Mesothelial cell of epicardium (in vitro differentiated cells): ENCODE measurements at places on chromosomes 6 and 20. TPM values are rescaled to one million over a fixed set of nuclear protein-coding genes. Genes with fewer than 3 reads are reported as not detected.

ATP9A gene
- total RNA-seq, result 77.1 to 80.0 TPM (median 79.1 TPM) in 3 replicates

ARFGEF3 gene
- total RNA-seq, result 6.1 to 6.3 TPM (median 6.1 TPM) in 3 replicates

SLX4IP gene
- total RNA-seq, result 10.3 to 11.2 TPM (median 10.4 TPM) in 3 replicates

PCMTD2 gene
- 111 to 120 TPM (median 116 TPM) in 3 replicates for total RNA-seq

ZBTB12 gene
- total RNA-seq, result 35.3 to 37.1 TPM (median 35.9 TPM) in 3 replicates

MATN4 gene
- total RNA-seq, result 0.11 TPM in 1 of 3 replicates, not detected in the others

PPP1R3G gene
- total RNA-seq, result 1.1 to 1.3 TPM (median 1.2 TPM) in 3 replicates

CAGE1 gene
- 0.09 to 0.18 TPM (median 0.09 TPM) in 3 replicates for total RNA-seq

BPIFB2 gene
- not detected in 3 replicates for total RNA-seq

KCNK15 gene
- total RNA-seq, result 0.16 to 0.27 TPM (median 0.20 TPM) in 3 replicates

KCNQ5 gene
- total RNA-seq, result 4.8 to 5.4 TPM (median 5.2 TPM) in 3 replicates

HSF2 gene
- total RNA-seq, result 27.8 to 30.7 TPM (median 28.3 TPM) in 3 replicates

PDE7B gene
- total RNA-seq, result 15.9 to 18.2 TPM (median 16.5 TPM) in 3 replicates

ZNF391 gene
- total RNA-seq, result 10.3 to 11.1 TPM (median 10.8 TPM) in 3 replicates

ZNF831 gene
- total RNA-seq, result 0.02 to 0.05 TPM (median 0.02 TPM) in 3 replicates

BMP6 gene
- total RNA-seq, result 3.5 to 4.2 TPM (median 3.6 TPM) in 3 replicates

RAMACL gene
- 0.69 to 1.00 TPM (median 0.79 TPM) in 3 replicates for total RNA-seq

BPIFB4 gene
- not detected in 3 replicates for total RNA-seq

MCHR2 gene
- total RNA-seq, result not detected in 3 replicates

SIRPB1 gene
- total RNA-seq, result 0.43 to 0.93 TPM (median 0.54 TPM) in 3 replicates

GTF2H4 gene
- total RNA-seq, result 62.1 to 65.4 TPM (median 62.2 TPM) in 3 replicates

RBM24 gene
- total RNA-seq, result 0.43 to 0.86 TPM (median 0.45 TPM) in 3 replicates

HNF4A gene
- 0.09 to 0.20 TPM (median 0.13 TPM) in 3 replicates for total RNA-seq

THBD gene
- 0.68 to 0.85 TPM (median 0.82 TPM) in 3 replicates for total RNA-seq

RBPJL gene
- total RNA-seq, result not detected in 3 replicates

CST5 gene
- total RNA-seq, result not detected in 3 replicates

SSTR4 gene
- total RNA-seq, result not detected in 3 replicates

LINC00237 gene
- total RNA-seq, result not detected in 3 replicates

FRK gene
- total RNA-seq, result 4.9 to 5.2 TPM (median 5.1 TPM) in 3 replicates

CDSN gene
- not detected in 3 replicates for total RNA-seq

TGM3 gene
- total RNA-seq, result 0.11 to 0.24 TPM (median 0.13 TPM) in 3 replicates

EYA2 gene
- 9.0 to 10.2 TPM (median 9.3 TPM) in 3 replicates for total RNA-seq

WFDC10B gene
- not detected in 3 replicates for total RNA-seq

HLA-DPB1 gene
- 12.0 to 12.7 TPM (median 12.0 TPM) in 3 replicates for total RNA-seq

CCN5 gene
- total RNA-seq, result not detected in 3 replicates

PTK6 gene
- total RNA-seq, result 0.11 to 0.18 TPM in 2 of 3 replicates, not detected in the other

CSTF1 gene
- 36.8 to 43.5 TPM (median 40.9 TPM) in 3 replicates for total RNA-seq

NFATC2 gene
- total RNA-seq, result 13.1 to 14.0 TPM (median 14.0 TPM) in 3 replicates

MCCD1 gene
- total RNA-seq, result not detected in 3 replicates

YWHAB gene
- total RNA-seq, result 113 to 116 TPM (median 114 TPM) in 3 replicates
